Activated T-helper 2 cell treated with anti-CD3 and anti-CD28 coated beads, Interferon-gamma antibody, Interleukin-2, Interleukin-4, amounts not matched to agents 10 μg/mL and 5 μg/mL and 100 μg/mL, durations not matched to agents 14 hours and 24 hours and 36 hours (primary cell): ENCODE measurements at places on chromosomes 5 and 9. TPM values are rescaled to one million over a fixed set of nuclear protein-coding genes. Genes with fewer than 3 reads are reported as not detected.

DNA sequence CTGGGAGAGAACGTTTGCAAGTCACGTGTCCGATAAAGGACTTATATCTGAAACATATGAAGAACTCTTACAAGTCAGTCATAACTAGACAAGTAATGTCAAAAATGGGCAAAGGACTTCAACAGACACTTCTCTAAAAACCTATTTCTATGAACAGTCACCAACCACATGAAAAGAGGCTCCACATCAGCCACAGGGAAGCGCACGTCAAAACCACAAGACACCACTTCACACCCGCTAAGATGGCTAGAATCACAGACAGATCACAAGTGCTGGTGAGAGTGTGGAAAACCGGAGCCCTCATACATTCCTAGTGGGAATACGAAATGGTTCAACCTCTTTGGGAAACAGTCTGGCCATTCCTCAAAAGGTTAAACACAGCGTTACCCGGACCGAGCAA is 11.5 kb upstream of the CARD9 start:
- H3K4me1 ChIP-seq: peaks cover 19% of the 10 kb centered on the region
- peak; percentile 57 for DNase-seq
- peaks cover 72% of the 10 kb centered on the region for H3K36me3 ChIP-seq
- no peak overlapping the region for H3K4me3 ChIP-seq

Gene PDCD1LG2
- 1.7 and 2.0 TPM in 2 replicates for total RNA-seq

DNA sequence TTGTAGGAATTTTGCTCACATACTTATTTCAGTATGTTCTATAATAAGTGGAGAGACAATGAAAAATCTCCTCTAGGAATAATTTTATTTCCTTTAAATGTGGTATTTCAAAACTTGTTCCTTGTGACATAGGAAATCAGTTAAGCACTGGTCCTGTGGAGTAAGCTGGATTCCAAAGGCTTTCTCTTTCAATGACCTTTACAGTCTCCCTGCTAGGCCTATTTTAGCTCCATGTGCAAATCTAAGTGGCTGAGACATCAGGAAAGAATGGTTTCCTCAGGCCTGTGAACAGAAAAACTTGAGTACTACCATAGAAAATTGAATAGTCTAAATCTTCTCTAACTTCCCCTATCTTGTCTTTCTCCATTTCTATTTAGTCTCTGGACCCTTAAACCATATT is 514.2 kb upstream of the TLE4 start:
- no peaks in the 10 kb centered on the region for H3K36me3 ChIP-seq
- H3K4me1 ChIP-seq: no peaks in the 10 kb centered on the region
- no peak overlapping the region for H3K4me3 ChIP-seq
- no peak for DNase-seq

DNA sequence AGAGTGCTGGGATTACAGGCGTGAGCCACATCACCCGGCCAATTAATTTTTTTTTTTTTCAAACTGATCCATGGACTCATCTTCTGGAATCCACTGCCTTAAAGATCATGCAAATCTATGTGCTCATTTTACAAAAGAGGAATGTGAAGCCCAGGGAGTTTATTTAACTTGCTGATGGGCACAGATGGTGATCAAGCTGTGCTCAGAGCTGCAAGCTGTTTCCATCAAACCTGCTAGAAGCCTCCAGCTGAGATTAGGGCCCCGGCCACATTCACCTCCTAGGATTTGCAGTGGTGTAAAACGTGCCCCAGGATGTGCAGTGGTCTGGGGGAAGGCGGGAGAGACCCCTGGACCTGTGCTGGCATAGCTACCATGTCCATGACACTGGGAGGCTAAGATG is 56.1 kb upstream of the TUT7 start:
- no peak overlapping the region for H3K4me3 ChIP-seq
- H3K27ac ChIP-seq: no peak overlapping the region
- H3K27me3 ChIP-seq: peaks cover 6% of the 10 kb centered on the region
- no peaks in the 10 kb centered on the region for H3K36me3 ChIP-seq
- H3K4me1 ChIP-seq: peaks cover 6% of the 10 kb centered on the region

Gene RGS7BP
- total RNA-seq: not detected in 2 replicates
